ENCODE measurements at places on chromosomes 4 and X. TPM values are rescaled to one million over a fixed set of nuclear protein-coding genes. Genes with fewer than 3 reads are reported as not detected.
A peak's percentile ranks its signal among the peaks of the same experiment; 100 is the strongest.

Gene FGG
- total RNA-seq, result 0.64 TPM

Gene TEX11
- total RNA-seq, result not detected

Gene PDZD4
- total RNA-seq, result 0.68 TPM

Gene ETDA
- total RNA-seq, result not detected

Gene TIMP1
- 51.4 TPM for total RNA-seq

Gene TMPRSS11A
- total RNA-seq, result 62.3 TPM

Gene CXCL5
- 0.12 TPM for total RNA-seq

- ATAC-seq, result no peak
Measured at GRCh38 chr4:155530857-155531256, 135.8 kb upstream of the GUCY1A1 start.

DNA sequence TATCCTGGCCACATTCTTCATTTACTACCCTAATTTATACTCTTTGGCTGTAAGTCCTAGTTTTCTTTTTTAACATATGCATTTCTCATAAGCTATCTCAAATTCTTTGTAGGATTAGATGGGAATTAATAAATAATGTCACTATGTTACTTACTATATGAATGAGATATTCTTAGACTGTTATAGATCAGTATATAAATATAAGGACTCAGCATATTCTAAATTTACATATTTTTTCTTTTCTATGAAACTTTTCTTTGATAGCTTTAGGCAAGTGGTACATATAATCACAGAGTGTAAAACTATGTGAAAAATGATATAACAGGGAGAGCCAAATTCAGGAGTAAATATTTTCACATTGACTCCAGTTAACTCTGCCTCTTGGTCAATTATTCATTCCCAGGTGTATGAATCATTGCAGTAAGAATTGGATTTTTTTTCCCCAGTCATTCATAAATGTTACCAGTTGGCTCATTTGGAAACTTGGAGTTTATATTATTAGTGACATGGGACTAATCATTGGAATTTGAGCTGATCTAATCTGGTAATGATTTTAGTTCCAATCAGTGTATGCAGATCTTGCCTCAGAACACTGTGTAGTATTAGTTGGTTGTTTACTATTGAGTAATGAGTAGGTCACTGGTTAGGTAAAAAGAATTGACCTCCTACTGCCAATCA lies 25.3 kb downstream of the FHIP1A start:
- no peak for ATAC-seq

DNA sequence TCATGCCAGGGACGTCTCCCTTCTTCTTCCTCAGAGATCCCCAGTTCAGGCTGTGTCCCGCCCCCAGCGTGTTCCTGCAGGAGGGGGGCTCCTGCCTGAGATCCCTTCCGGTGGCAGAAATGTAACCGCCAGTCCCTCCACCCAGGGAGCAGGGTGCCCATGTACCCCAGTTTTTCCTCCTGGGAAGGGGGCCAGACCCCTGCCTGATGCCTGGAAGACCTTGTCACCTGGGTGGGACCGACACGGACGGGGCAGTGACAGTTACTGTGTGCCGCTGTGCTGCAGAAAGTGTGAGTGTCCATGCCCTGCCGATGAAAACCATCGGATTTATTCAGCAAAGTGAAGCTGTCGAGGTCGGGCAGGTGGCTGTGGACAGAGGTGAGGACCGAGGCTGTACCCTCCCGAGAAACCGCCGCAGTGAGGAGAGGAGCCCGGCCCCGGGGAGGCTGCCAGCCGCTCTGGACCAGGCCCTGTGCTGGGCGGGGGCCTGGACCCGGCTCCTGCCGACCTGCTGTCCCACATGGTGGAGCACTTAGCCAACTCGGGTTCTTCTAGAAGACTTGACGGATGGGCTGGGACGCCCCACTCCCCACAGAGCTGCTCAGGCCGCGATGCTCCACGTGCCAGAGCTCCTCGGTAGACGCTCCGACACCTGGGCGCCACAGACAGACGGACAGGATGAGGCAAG lies 36.7 kb upstream of the HMX1 start:
- ATAC-seq, result no peak

- ATAC-seq, result peak; percentile 86
Measured at GRCh38 chr4:78781924-78782323, 5.8 kb downstream of the BMP2K start.

- ATAC-seq, result no peak
Measured at GRCh38 chr4:123836851-123837595, 440.4 kb downstream of the SPRY1 start.

GRCh38 chr4:25889589-25890503 lies 24.2 kb upstream of the SMIM20 start:
- no peak for ATAC-seq

GRCh38 chrX:79854469-79854868 lies 160.1 kb upstream of the TBX22 start:
- no peak for ATAC-seq

GRCh38 chr4:7278981-7279380 lies 86.6 kb downstream of the SORCS2 start:
- ATAC-seq, result no peak

- peak; percentile 30 for ATAC-seq
Measured at GRCh38 chrX:19886883-19887531, 393 bp downstream of the SH3KBP1 start.

GRCh38 chr4:15793506-15794363 lies 15.6 kb downstream of the CD38 start:
- ATAC-seq, result no peak

DNA sequence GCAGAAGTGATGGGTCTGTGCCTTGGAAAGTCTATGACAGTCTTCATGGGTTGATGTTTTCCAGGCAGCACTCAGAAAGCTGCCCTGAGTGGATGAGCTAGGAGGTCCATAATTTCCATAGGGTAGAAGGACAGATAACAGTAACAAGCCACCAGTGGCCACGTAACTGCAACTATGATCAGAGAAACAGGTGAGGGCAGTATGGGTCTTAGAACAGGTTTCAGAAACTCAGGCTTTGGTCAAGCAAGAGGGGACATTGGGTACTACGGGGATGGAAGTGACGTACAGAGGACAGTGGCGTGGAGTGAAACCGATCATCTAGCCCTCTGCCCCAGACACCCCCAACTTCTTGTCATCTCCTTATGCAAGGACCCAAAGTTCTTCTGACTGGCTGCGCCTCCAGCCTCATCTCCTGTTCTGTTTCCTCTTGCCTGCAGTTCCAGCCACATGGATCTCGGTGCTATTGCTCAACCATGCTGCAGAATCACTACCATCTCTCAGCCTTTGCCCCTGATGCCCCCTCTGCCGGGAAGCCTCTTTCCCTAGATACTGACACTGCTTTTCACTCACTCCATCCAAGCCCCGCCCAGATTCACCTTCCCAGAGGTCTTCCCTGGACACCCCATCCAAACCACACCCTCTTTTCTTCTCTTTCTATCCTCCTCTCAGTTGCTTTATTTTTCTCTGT lies 123.4 kb downstream of the MFAP3L start:
- no peak for ATAC-seq

DNA sequence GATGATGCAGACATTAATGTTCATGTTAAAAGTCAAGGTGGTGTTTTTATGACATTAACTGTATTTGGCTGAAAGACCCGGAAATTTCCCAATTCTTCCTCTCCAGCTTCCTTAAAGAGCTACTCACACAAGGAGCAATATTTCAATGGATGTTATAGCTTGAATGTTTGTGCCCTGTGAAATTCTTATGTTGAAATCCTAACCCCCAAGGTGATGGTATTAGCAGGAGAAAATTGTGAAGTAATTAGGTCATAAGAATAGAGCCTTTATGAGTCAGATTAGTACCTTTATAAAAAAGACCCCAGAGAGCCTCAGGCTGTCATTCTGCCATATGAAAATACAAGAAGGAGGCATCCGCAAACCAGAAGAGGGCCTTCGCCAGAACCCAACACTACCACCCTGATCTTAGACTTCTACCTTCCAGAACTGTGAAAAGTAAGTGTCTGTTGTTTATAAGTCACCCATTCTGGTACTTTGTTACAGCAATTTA lies 3.6 kb downstream of the TLR1 start:
- no peak for ATAC-seq

- ATAC-seq, result no peak
Measured at GRCh38 chr4:8353912-8354453, 84.4 kb downstream of the HTRA3 start.

DNA sequence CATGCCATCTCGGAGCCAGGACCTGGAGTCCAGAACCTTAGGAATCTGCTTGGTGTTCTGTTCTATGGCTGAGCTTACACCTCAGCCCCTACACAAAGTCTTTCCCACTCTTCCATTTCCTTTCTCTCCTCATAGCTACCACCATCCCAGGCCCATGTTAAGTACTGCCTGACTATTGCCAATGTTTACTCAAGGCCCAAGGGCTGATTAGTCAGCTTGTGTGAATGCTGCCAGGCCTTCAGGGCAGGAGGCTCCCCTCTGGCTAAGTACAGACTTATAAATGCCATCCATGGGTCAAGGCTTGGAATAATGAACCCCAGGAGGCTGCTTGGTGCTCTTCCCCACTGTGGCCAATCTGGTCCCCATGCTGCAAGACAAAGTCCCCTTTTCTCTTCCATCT lies 411.6 kb upstream of the MAGEB18 start:
- no peak for ATAC-seq

DNA sequence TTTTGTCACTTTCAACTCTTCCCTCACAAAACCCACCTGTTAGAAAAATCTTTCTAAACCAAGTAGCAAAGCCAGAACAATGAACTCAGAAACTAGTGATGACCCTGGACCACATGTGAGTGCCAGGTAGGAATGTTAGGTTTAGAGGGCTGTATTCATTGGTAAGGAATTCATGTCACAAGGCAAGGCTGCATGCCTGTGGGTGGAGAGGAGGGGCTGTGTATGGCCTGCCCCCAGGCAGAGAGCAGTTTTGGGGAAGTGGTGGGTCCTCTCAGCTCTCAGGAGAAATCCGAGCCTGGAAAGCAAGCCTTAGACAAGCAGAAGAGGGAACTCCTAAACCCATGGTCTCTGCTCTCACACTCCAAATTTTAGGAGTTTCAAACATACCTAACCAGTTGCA lies 2.4 kb downstream of the RNF175 start:
- no peak for ATAC-seq

GRCh38 chrX:70979136-70979762 lies 48.4 kb upstream of the SLC7A3 start:
- no peak for ATAC-seq

- peak; percentile 48 for ATAC-seq
Measured at GRCh38 chrX:144006811-144007210, 122.9 kb downstream of the UBE2NL start.

Data from esophagus mucosa (tissue), 1 donor.